ENCODE measurements at places on chromosomes 16 and 17.
A peak's percentile ranks its signal among the peaks of the same experiment; 100 is the strongest.

DNA sequence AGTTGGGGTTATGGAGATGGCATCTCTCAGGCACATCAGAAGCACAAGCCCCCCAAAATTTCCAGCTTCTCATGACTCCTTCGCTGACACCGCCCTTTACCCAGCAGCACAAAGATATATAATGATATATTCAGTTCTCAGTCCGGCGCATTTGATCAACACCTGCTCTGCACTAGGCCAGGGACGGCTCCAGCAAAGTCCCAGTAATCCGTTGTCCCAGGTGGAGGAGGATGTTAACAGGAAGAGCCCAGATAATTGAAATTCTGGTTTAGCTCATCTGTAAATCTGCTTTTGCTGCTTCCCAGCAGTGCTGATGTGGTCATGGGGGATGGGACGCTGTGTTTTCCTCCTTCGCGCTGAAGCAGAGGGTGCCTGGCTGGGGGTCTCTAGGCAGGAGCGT is 131.5 kb downstream of the OR1D5 start:
- DNase-seq = no peak

DNA sequence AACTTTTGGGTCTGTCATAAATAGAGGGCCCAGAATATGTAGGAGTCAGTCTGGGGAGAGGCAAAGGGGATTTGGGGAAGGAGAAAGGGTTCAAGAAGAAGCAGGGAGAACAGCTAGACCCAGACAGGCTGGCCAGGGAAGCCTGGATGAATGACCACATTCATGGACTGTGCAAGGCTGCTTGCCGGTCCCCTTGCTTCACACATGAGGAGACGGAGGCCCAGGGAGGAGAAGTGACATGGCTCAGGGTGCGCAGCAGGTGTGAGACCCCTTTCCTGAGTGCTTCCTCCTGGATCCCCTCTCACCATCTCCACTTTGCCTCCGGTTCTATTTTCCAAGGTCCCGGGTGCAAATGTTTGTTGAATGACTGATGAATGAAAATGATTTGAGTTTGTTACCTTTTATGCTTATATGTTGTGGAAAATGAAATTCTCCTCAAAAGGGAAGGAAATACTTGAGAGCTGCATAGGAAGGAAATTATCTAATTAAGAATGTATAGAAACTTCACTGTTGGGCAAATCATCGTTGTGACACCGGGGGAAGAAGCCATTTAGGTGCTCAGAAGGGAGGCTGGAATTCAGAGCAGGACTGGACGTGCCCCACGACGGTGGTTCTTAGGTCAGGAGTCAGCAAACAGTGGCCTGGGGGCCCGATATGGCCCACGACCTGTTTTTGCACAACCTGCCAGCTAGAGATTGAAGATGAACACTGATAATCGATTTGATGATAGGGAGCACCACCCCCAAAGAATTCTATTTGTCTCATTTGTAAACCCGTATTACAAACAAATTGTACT is 559 bp downstream of the ITGAM start:
- DNase-seq = no peak

DNA sequence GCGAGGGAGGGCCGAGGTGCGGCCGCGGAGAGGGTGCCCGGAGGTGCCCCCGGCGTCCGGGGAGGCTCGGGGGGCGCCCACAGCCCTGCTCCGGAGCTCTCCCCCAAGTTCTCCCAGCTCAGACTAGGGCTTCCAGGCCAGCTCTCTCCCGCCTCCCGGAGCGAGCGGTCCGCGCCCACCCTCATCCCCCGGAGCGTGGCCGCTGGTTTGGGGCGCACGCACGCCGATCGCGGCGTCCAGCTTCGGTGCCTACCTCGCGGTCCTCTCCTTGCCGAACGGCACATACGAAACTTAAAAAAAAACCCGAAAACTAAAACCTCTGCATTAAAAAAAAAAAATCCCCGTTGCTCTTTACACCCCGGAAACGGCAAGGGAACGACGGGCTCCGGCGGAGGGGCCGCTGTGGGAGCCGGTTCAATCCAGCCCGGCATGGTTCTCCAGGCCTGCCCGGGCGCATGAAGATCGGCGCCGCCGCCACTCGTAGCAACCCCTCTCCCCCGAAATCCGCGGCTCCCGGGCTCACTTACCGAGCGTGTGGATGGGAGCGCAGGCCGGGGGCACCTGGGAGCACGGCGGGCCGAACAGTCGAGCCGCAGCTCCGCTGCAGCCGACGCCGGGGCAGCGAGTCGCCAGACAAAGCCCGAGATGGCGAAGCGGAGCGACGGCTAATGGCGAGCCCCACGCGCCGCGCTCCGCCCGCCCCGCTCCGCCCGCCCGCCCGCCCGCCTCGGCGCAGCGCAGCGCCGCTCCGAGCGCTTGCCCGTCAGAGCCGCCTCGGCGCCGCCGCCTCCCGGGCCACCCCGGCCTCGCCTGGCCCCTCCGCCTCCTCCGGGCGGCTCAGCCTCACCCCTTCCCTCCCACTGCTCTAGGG is 973 bp upstream of the UBTF start:
- peak; percentile 61 for DNase-seq

DNA sequence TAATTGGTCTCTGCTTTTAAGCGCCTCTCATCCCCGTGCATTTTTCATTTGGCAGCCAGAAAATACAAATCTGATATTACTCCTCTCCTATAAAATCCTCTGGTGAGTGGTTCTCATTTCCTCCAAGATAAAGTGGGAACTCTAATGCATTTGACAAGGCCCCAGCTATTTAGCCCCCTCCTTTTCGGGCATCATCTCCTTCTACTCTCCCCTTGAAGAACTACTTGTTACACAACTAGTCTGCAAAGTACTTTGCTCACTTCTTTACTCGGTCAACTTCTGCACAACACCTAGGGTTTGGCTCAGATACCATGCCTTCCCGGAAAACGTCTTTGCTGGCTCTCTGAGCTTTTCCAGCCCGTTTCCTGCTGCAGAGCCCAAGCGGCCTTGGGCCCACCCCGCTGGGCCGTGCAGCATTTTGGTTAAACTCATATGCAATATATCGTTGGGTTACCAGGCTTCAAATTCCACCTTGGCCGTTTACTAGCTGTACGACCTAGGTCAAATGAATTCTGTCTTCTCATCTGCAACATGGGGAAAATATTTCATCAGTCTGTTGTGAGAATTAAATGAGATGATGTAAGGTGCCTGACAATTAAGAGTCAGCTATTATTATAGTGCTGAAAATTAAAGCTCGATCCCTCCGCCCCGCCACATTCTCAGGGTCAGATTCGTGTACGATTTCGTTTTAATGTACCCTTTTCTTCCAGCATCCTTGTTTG is 883 bp upstream of the TAF15 start:
- DNase-seq = no peak

- DNase-seq = peak; percentile 13
Measured at GRCh38 chr17:15444805-15445204, 22.6 kb downstream of the CDRT4 start.

- no peak for DNase-seq
Measured at GRCh38 chr16:89187032-89187769, 13.1 kb downstream of the SLC22A31 start.

DNA sequence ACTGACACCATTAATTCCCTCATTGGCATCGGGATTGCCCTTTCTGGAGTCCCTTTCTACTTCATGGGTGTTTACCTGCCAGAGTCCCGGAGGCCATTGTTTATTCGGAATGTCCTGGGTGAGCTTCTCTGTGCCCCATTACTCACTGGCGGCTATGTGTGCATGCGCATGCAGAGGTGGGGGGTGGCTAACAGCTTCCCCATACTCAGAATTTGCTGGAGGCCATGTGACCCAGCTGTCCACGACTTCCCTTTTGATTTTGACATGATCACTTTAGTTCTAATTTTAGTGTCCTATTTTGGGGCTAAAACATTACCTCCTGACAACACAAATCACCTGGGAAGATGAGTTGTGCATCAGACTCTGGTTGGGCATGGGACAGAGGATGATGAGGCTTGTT is 14.1 kb downstream of the SLC7A6OS start:
- DNase-seq = no peak

- DNase-seq = no peak
Measured at GRCh38 chr17:2709183-2709661, 2.3 kb downstream of the CLUH start.

GRCh38 chr17:29621751-29622194 is 939 bp downstream of the CORO6 start:
- DNase-seq = no peak

- no peak for DNase-seq
Measured at GRCh38 chr16:24766057-24766456, 36.6 kb downstream of the TNRC6A start.

GRCh38 chr17:77394540-77395295 is 253.9 kb downstream of the SEC14L1 start:
- DNase-seq = no peak

DNA sequence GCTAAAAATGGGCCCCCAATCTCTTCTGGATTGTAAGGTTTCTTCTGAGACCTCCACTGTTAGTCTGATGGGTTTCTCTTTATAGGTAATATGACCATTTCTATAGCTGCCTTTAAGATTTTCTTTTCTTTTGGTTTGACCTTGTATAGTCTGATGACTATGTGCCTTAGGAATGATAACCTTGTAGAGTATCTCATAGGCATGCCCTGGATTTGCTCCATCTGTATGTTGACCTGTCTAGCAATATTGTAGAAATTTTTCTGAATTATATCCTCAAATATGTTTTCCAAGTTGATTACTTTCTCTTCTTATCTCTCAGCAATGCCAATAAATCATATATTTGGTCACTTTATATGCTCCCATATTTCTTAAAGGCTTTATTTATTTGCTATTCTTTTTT is 1403.8 kb upstream of the GOT2 start:
- no peak for DNase-seq

DNA sequence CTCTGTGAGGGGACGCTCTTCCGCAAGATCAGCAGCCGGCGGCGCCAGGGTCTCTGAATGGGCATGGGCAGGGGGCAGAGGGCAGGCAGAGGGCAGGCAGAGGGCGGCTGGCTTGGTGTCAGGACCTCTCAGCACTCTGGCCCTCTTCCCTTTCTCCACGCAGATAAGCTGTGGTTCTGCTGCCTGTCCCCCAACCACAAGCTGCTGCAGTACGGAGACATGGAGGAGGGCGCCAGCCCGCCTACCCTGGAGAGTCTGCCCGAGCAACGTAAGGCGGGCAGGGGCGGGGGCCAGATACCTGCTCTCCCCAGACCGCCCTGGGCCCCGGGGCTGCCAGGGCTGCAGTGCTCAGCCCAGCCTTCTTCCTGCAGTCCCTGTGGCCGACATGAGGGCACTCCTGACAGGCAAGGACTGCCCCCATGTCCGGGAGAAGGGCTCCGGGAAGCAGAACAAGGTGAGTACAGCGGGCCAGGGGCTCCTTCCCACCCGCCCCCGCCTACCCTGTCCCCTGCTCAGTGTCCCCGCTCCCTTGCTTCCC is 4.1 kb downstream of the ELMO3 start:
- DNase-seq = no peak

- DNase-seq = no peak
Measured at GRCh38 chr17:9557161-9557755, 18.4 kb downstream of the STX8 start.

- no peak for DNase-seq
Measured at GRCh38 chr17:65093930-65094329, 37.4 kb upstream of the GNA13 start.

DNA sequence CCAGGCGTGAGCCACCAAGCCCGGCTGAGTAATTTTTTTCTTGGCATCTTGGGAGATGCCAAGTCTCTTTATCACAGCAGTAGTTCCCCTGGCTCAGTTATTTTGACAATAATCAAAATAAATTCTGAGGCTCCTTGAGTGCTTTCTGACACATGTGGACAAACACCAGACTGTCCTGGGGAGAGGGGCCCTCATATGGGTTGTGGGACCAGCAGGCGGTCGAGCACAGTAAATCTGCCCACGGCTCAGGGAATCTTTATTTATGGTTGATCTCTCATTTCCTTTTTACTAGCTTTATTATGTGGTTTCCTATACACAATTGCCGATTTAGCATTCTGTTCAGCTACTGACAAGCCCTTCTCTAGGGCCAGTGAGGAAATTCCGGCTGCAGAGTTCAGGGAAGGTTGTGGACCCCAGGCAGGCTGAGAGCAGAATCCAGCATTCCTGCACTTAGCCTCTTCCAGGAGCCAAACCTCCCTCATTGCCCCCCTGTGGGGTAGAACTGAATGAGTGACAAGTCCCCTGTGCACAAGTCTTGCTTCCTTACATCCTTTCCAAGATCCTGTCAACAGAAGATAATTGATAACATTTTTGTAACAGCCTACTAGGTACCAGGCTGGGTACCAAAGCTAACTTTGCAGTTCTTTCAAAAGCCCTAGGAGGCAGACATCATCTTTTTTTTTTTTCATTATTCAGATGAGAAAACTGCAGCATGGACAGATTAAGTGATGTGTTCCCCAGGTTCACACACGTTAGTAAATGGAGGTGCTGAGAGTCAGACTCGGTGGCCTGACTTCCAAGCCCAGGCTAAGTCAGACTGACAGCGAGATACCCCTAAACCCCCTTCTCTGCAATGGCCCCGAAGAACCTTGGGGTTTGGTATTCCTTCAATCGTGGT is 40.2 kb downstream of the HS3ST3B1 start:
- DNase-seq = no peak

DNA sequence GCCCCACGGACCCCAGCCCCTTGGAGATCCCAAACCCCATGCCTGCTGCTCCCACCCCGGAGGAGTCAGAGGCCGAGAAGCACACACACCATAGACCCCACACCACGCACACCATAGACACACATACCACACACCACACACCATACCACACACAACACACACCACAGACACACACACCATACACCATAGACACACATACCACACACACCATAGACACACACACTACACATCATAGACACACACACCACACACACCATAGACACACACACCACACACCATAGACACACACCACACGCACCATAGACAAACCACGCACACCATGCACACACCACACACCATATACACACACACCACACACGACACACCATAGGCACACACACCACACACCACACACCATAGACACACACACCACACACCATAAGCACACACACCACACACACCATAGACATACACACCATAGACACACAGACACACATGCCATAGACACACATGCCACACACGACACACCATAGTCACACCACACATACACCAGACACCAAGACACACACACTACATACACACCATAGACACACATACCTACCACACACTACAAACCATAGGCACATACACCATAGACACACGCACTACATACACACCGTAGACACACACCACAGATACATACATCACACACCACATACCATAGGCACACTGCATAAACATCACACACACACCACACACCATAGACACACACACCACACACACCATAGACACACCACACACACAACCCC is 11.3 kb downstream of the TBC1D16 start:
- no peak for DNase-seq

Measured in CD4-positive, alpha-beta T cell (primary cell).